ENCODE measurements at places on chromosomes 5 and 9. TPM values are rescaled to one million over a fixed set of nuclear protein-coding genes. Genes with fewer than 3 reads are reported as not detected.

GNE gene
- total RNA-seq = 16.9 TPM

NXNL2 gene
- total RNA-seq = 0.32 TPM

ZNF484 gene
- 11.5 TPM for total RNA-seq

GRCh38 chr9:130327781-130328348 is 62.3 kb downstream of the HMCN2 start:
- peaks cover 3% of the 10 kb centered on the region for H3K4me1 ChIP-seq
- peaks cover 56% of the 10 kb centered on the region for H3K27me3 ChIP-seq
- no peak overlapping the region for H3K4me3 ChIP-seq
- H3K36me3 ChIP-seq = no peaks in the 10 kb centered on the region

GRCh38 chr5:109853377-109853776 is 163.7 kb downstream of the MAN2A1 start:
- H3K4me3 ChIP-seq = no peak overlapping the region
- no peak overlapping the region for H3K27ac ChIP-seq
- no peaks in the 10 kb centered on the region for H3K27me3 ChIP-seq
- DNase-seq = no peak
- H3K4me1 ChIP-seq = peaks cover 4% of the 10 kb centered on the region

- H3K4me3 ChIP-seq = no peak overlapping the region
- peaks cover 25% of the 10 kb centered on the region for H3K27me3 ChIP-seq
- H3K4me1 ChIP-seq = no peaks in the 10 kb centered on the region
- H3K27ac ChIP-seq = no peak overlapping the region
- no peaks in the 10 kb centered on the region for H3K36me3 ChIP-seq
Measured at GRCh38 chr9:75200892-75201470, 112.7 kb downstream of the OSTF1 start.

DNA sequence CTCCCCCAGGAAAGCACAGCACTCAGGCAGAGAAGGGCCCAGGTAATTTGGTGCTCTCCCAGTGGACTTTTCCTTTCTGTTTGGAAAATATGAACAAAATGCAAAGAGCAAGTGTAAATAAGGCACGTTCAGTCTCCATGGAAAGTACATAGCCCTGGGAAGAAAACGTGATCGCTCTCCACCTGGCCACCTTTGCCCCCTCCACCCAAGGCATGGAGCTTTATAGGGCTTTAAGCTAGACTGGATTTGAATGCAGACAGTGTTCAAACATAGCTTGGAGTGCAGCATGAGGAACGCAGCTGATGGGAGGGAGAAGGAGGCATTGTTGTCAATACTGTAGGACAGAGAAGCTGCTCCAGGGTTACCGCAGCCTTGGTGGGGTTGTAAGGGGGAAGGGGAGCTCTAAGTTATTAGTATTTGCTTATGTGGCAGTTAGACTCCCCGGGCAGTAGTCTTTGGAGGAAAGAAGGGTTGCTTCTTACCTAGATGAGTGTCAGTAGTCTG is 500.2 kb downstream of the SPOCK1 start:
- no peaks in the 10 kb centered on the region for H3K27me3 ChIP-seq
- H3K4me3 ChIP-seq = no peak overlapping the region

DNA sequence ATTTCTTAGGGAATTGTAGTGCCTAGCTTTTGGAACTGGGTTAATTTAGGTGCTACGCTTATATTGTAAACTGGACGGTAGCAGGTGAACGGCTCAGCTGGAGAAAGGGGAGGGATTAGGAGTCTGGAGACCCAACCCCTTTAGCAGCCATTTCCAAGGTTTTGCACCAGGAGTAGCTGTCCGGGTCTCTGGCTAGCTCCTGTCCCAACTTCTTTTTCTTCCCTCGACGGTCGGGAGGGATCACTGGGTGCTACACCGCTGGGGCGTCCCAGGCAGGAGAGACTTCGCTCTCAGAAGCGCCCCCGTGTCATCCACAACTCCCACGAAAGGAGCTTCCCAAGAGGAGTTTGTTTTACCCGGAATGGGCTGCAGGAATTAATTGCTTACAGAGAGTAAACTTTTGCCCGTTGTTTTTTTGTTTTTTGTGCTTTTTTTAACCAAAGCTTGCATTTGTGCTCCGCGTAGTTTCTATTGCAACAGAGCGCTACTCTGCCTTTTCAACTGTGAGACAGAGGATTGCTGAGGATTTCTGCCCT is 1640.9 kb upstream of the C9orf72 start:
- peaks cover 13% of the 10 kb centered on the region for H3K4me1 ChIP-seq
- no peaks in the 10 kb centered on the region for H3K36me3 ChIP-seq
- H3K27ac ChIP-seq = no peak overlapping the region
- no peak overlapping the region for H3K4me3 ChIP-seq

GRCh38 chr5:141382469-141383294 is at the start of gene PCDHGA7:
Gene PCDHGA7, plus strand, starts transcription at chr5:141382742. Its CDS starts 158 bp downstream, at chr5:141382900.
- H3K36me3 ChIP-seq = no peaks in the 10 kb centered on the region
- DNase-seq = no peak
- H3K4me3 ChIP-seq = no peak within 1 kb of the TSS
- H3K4me1 ChIP-seq = no peaks in the 10 kb centered on the region
- H3K27ac ChIP-seq = no peak within 1 kb of the TSS
- H3K27me3 ChIP-seq = no peaks in the 10 kb centered on the region

DNA sequence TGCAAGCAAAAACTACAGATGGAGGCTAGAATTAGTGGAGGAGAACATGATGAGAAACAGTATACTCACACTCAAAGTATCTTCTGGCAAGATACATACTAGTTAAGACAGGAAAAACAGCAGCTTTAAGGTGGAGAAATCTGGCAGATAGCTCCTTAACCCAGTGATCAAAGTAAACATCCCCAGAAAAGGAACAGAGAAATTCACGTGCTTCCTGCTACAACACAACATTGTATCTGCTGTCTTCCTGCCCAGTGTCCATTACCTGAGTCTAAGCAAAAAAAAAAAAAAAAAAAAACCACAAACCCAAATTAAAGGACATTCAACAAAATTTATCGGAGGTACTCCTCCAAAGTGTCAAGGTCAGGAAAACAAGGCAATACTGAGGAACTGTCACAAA is 38.4 kb downstream of the ROR2 start:
- no peak overlapping the region for H3K27ac ChIP-seq
- H3K36me3 ChIP-seq = peaks cover 10% of the 10 kb centered on the region
- H3K4me1 ChIP-seq = peaks cover 26% of the 10 kb centered on the region
- no peaks in the 10 kb centered on the region for H3K27me3 ChIP-seq

- H3K27ac ChIP-seq = peak overlapping the region; percentile 67
- no peaks in the 10 kb centered on the region for H3K36me3 ChIP-seq
- H3K4me3 ChIP-seq = no peak overlapping the region
Measured at GRCh38 chr5:78757269-78758053, 108.9 kb upstream of the LHFPL2 start.

DNA sequence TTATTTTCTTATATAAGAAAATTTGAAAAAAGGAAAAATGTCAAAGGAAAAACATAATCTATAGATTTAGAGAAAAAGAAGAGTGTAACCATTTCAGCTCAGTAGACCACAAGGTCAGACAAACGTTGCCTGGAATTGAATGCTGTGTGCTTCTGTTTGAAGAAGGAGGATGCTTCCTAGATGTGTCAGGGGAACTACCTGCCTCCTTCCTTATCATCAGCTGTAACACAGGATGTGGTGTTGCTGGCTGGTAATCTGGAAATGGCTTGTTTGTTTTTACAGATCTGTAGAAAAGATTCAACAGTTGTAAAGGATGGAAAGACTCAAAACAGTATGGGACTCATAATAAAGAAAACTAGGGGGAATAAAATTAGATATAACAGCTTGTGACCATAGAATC is 160.7 kb upstream of the MEF2C start:
- H3K27ac ChIP-seq = no peak overlapping the region
- no peak for DNase-seq
- no peaks in the 10 kb centered on the region for H3K4me1 ChIP-seq
- H3K36me3 ChIP-seq = no peaks in the 10 kb centered on the region

- H3K4me3 ChIP-seq = no peak overlapping the region
- H3K27me3 ChIP-seq = no peaks in the 10 kb centered on the region
- H3K4me1 ChIP-seq = no peaks in the 10 kb centered on the region
- H3K27ac ChIP-seq = no peak overlapping the region
- DNase-seq = no peak
Measured at GRCh38 chr5:175021321-175021720, 296.9 kb downstream of the MSX2 start.

DNA sequence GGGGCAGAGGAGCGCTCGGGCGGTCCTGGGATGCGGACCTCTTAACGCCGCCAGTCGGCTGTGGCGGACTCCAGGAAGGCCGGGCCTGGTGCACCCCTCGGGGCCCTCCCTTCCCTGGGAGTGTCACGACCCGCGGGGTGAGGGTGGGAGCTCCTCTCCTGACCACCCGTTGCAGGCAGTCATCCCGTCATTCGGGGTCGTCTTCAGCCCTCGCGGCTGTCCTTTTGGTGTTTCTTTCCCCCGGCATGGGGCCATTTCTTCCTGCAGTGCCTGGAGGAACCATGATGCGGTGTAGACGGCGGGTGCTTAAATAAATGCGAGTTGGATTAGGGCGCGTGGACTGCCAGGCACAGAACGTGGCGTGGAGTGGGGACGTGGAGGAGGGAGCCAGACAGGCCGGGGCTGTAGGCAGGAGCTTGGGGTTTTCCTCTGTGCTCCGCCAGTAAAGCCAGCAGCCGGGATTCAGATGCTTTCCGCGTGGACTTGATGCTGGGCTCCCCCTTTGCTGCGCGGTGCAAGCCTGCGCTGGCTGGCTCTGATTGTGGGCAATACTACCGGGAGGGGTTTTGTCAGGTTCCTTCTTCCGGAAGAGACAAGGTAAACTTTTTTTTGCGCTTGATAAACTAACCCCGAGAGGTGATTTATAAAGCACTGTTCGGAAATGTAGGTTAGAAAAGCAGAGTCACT is 868 bp downstream of the KDM4C start:
- peaks cover 16% of the 10 kb centered on the region for H3K4me1 ChIP-seq
- peak; percentile 85 for DNase-seq
- H3K36me3 ChIP-seq = no peaks in the 10 kb centered on the region
- H3K27ac ChIP-seq = peak overlapping the region; percentile 96
- no peaks in the 10 kb centered on the region for H3K27me3 ChIP-seq

All from osteocyte (in vitro differentiated cells).